ENCODE measurements at places on chromosomes 16 and 17. TPM values are rescaled to one million over a fixed set of nuclear protein-coding genes. Genes with fewer than 3 reads are reported as not detected.

DNA sequence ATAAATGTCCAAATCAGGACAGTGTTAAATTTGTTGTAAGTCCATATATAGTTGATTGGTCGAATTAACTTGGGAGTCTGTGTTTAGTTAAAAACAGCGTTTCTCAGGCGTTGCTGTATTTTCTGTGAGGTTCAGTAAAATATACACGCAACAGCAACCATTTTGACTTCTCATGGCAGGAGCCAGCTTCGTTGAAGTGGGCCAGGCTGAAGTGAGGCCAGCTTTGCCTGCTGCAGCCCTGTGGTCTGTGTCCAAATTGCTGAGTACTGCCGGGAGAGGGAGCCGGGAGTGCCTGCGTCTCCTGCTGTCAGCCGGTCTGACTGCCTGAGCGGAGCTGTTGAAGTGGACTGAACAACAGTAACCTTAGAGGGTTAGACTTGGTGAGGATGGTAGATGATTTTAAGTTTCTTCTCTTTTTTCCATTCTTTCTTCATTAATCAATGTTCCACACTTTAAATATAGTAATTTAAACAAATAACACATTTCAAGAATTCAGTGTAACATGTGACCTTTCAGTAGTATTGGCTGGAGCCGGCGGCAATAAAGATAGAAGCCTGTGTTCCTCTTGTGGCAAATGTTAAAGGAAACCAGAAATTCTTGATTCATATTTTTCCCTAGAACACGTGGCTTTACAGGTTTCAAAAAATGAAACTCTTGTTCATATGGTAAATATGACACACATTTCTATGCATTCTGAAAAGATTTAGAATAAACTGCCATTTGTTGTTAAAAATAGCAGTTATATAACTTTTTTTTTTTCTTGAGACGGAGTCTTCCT, 37.0 kb upstream of the ZNF750 start:
- H3K4me3 ChIP-seq = peak overlapping the region; percentile 55
- peak; percentile 33 for DNase-seq
- peaks cover 6% of the 10 kb centered on the region for H3K36me3 ChIP-seq
- peak overlapping the region; percentile 100 for H3K27ac ChIP-seq
- H3K4me1 ChIP-seq = peaks cover 36% of the 10 kb centered on the region
- no peaks in the 10 kb centered on the region for H3K27me3 ChIP-seq

- H3K4me1 ChIP-seq = peaks cover 5% of the 10 kb centered on the region
- H3K4me3 ChIP-seq = no peak overlapping the region
- no peak for DNase-seq
These were observed 22.2 kb downstream of the CLTC start for GRCh38 chr17:59641799-59642484.

Gene MLLT6
- polyA plus RNA-seq = 17.7 TPM

GRCh38 chr16:21103941-21104860, 46.4 kb downstream of the DNAH3 start:
- no peaks in the 10 kb centered on the region for H3K36me3 ChIP-seq
- no peaks in the 10 kb centered on the region for H3K4me1 ChIP-seq
- H3K4me3 ChIP-seq = no peak overlapping the region
- H3K27me3 ChIP-seq = no peaks in the 10 kb centered on the region

Gene MYH3
- polyA plus RNA-seq = 0.67 TPM

- peaks cover 42% of the 10 kb centered on the region for H3K4me1 ChIP-seq
- DNase-seq = no peak
- no peaks in the 10 kb centered on the region for H3K27me3 ChIP-seq
- peak overlapping the region; percentile 67 for H3K4me3 ChIP-seq
- peaks cover 8% of the 10 kb centered on the region for H3K36me3 ChIP-seq
- peak overlapping the region; percentile 93 for H3K27ac ChIP-seq
These were observed 2.0 kb downstream of the KDM6B start for GRCh38 chr17:7835814-7836595.

DNA sequence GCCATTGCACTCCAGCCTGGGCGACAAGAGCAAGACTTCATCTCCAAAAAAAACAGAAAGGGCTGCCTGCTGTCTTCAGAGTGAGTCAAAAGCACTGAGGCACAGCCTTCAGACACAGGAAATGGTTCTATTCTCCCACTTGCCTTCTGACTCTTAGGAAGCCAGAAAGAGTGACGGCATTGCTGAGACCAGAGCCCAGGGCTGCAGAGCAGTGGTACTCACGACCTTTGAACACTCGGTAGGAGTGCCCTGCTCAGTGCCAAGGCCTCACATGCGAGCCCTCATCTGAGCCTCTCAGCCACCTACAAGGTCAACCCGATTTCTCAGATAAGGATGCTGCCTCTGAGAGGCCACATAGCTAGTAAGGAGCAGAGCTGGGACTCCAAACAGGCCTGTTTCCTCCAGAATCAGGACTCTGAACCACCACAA, 3.5 kb upstream of the ITGAE start:
- DNase-seq = no peak
- H3K4me1 ChIP-seq = peaks cover 25% of the 10 kb centered on the region
- no peak overlapping the region for H3K4me3 ChIP-seq
- H3K27me3 ChIP-seq = no peaks in the 10 kb centered on the region
- H3K27ac ChIP-seq = no peak overlapping the region

Gene HCRT
- polyA plus RNA-seq = not detected

GRCh38 chr16:1902547-1903219, 15.5 kb downstream of the HS3ST6 start:
- H3K27ac ChIP-seq = no peak overlapping the region
- peaks cover 48% of the 10 kb centered on the region for H3K27me3 ChIP-seq
- no peaks in the 10 kb centered on the region for H3K36me3 ChIP-seq
- H3K4me1 ChIP-seq = peaks cover 4% of the 10 kb centered on the region
- no peak overlapping the region for H3K4me3 ChIP-seq

Gene CASKIN1
- 0.45 TPM for polyA plus RNA-seq

- no peak overlapping the region for H3K4me3 ChIP-seq
- H3K27me3 ChIP-seq = no peaks in the 10 kb centered on the region
- H3K4me1 ChIP-seq = peaks cover 32% of the 10 kb centered on the region
- H3K27ac ChIP-seq = no peak overlapping the region
- no peak for DNase-seq
These were observed 7.2 kb downstream of the GRB2 start for GRCh38 chr17:75398279-75398678.

GRCh38 chr17:46086821-46087220, 87.8 kb downstream of the STH start:
- no peak overlapping the region for H3K27ac ChIP-seq
- no peak for DNase-seq
- peaks cover 4% of the 10 kb centered on the region for H3K36me3 ChIP-seq
- H3K27me3 ChIP-seq = no peaks in the 10 kb centered on the region

Gene SOST
- 0.04 TPM for polyA plus RNA-seq

DNA sequence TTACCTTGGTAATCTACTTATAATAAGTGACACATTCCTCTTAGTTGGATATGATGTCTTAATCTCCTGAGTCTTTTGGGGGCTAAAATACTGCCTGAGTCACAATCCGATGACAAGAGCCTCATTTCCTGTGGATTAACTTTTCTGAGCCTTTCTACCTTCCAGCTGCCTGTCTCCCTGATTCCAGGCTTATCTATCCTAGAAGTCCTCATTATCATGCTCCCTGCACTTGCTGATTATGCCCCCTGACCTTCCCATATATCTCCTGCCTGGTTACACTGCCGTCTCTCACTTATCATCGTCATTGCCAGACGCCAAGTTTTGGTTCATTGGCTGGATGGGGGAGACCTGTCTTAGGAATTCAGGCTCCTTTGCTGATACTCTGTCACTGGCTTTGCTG, 727.4 kb upstream of the CA10 start:
- H3K4me3 ChIP-seq = no peak overlapping the region
- H3K27ac ChIP-seq = no peak overlapping the region
- no peak for DNase-seq
- H3K36me3 ChIP-seq = no peaks in the 10 kb centered on the region
- no peaks in the 10 kb centered on the region for H3K27me3 ChIP-seq
